SHP77 treated with DMSO at 0.1 percent for 48 hours (cell line): ENCODE measurements at places on chromosomes 1 and 21.

- no peak for DNase-seq
Observed at GRCh38 chr1:226695335-226695900, 43.7 kb downstream of the ITPKB start.

GRCh38 chr1:230938924-230939368, 39.7 kb downstream of the TTC13 start:
- no peak for DNase-seq

DNA sequence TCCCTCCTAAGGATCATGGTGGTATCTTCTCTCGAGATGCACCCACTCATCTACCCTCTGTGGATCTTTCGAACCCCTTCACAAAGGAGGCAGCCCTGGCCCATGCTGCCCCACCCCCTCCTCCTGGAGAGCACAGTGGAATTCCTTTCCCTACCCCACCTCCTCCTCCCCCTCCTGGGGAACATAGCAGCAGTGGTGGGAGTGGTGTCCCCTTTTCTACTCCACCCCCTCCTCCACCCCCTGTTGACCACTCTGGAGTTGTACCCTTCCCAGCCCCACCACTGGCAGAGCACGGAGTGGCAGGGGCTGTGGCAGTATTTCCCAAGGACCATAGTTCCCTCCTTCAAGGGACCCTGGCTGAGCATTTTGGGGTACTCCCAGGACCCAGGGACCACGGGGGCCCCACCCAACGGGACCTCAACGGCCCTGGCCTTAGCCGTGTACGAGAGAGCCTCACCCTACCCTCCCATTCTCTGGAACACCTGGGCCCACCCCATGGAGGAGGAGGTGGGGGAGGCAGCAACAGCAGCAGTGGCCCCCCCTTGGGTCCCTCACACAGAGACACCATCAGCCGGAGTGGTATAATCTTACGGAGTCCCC, 14.5 kb upstream of the TARS2 start:
- no peak for DNase-seq

GRCh38 chr1:67345556-67345955, 37.9 kb downstream of the IL12RB2 start:
- DNase-seq = no peak

GRCh38 chr1:111422546-111423391, 4.8 kb downstream of the OVGP1 start:
- DNase-seq = peak; percentile 18

DNA sequence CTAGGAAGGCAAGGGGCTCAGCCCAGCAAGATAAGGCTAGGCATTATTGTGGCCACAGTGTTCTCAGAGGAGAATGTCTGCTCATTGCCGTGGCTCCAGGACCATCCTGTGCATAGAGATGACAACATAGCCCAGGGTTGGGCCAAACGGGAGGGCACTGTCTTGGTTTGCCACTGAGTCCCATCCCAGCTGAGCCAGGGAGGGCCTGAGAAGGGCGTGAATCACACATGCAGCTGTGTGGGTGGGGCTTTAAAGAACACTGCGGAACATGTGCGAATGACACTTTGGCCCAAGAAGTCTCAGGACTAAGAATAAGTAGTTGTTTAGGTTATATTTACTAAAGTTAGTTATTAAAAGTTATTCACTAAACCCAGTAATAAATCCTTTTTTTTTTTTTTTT, 18.5 kb downstream of the CHAF1B start:
- no peak for DNase-seq

DNA sequence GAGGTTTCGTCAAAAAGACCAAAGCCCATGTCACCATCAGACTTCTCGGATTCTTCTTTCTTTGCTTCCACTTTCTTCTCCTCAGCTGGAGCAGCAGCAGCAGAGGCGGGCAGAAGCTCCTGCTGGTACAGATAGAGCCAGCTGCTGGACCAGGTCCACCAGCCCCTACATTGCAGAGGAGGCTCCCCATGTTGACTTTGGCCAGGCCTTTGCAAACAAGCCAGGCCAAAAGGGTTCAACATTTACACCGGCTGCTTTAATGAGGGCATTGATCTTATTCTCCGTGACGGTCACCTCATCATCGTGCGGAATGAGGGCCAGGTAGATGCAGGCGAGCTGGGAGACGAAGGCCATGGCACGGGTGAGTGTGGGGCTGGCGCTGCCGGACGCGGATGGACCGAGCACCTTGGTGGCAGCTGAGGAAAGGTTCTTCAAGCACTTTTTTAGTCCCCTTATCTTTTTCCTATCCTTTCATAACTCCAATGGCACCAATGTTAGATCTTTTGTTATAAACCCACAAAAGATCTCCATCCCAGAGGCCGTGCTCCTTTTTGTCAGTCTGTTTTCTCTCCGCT, 358.5 kb downstream of the RGS7 start:
- peak; percentile 39 for DNase-seq

DNA sequence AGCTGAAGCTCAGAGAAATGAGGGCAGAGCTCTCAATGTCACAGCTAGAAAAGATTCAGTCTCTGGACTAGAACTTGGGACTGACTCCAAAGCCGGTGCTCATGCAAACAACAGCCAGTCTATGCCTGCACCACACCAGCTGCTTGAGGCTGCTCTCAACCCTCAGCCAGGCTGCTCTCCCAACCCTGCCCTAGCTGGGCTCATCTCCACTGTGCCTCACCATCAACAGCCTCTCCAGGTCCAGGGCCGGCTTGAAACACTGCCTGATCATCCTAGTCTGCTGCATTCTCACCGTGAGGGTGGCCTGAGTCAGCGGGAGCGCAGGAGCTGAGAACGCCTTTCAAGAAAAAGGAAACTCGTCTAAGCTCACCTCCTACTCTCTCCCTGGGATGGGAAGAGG, 94.5 kb downstream of the PTPRU start:
- no peak for DNase-seq

- DNase-seq = no peak
Observed at GRCh38 chr21:24658026-24658425, 949.3 kb downstream of the MRPL39 start.

DNA sequence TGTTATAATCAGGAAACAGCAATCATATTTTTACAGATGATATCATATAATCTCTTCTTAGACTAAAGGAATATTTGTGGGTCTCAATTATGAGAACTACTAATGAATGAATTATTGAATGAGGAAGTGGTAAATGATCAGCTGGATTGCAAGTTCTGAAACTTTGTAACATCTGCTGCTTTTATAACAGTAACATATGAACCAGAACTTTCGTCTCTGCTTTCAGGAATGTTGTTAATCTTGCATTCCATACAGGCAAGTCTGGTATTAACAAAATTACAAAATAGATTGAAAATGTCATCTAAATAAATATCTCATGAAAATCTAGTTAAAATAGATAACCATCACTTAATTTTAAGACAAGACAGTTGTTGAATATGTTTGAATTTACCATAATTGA, 110.5 kb upstream of the COL11A1 start:
- DNase-seq = no peak

DNA sequence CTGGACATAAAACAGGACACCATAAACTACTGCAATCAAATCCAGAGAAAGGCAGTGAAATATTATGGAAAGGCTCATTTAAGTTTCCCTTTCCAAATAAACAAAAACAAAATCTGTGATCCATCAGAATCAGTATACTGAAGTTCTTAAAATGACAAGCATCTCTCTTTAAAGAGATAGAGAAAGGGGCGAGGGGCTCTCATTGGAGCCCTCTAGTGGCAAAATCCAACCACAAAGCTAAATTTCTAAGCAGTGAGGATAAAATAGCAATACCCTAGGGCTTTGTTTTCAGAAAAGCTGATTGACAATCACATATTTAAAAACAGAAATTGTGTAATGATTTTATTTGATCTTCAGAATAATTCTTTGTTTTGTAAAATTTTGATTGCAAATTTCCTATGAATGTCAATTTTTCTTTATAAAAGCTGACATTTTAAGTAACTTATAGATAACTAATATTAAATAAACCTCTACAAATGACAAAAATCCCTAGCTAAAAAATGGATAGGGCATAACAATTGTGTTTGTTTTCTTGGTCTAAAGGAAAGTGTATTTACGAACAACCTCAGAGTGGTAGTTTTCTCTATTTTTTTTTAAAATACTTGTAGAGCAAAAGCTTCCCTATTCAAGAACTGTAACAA, 138.2 kb downstream of the COL24A1 start:
- peak; percentile 15 for DNase-seq

DNA sequence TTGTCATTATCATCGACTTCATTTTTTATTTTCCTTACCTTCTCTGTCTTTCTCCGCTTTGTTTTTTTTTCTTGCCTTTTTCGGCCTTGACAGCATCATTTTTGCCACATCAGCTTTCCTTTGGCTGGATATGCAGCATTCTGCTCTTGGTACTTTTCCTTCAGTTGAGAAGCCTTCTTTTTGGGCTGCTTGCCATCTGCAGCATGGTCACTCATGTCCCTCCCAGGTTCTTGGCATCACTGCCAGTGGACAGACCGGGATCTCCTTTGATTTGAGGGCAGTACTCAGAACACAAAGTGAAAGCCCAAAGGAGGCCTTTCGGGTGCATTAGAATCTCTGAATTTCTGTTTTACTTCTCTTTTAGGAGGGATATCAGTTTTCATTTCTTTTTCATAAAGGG, 3.7 kb upstream of the PARP1 start:
- no peak for DNase-seq

DNA sequence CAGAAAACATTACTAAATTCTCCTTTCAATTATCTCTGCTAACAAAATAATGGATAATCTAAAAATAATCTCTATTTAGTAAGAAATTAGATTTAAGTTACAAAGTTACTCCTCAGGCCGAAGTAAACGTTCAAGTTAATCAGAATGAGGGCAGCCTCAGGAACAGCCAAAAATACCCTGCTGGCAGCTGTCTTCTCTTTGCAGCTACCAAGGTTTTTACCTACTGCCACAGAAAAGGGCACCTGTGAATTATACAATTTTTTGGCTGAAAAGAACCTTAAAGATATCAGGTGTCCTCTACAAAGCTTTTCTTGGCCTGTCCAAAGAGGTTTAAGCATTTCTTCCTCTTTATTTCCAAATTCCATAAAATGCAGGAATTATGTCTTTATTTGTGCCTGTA, 84.4 kb downstream of the AKT3 start:
- no peak for DNase-seq

GRCh38 chr21:43306391-43306790, 120.5 kb downstream of the SIK1 start:
- no peak for DNase-seq

GRCh38 chr21:14739590-14739989, 193.5 kb upstream of the SAMSN1 start:
- no peak for DNase-seq

GRCh38 chr1:78005448-78005722, 646 bp downstream of the DNAJB4 start:
- no peak for DNase-seq

DNA sequence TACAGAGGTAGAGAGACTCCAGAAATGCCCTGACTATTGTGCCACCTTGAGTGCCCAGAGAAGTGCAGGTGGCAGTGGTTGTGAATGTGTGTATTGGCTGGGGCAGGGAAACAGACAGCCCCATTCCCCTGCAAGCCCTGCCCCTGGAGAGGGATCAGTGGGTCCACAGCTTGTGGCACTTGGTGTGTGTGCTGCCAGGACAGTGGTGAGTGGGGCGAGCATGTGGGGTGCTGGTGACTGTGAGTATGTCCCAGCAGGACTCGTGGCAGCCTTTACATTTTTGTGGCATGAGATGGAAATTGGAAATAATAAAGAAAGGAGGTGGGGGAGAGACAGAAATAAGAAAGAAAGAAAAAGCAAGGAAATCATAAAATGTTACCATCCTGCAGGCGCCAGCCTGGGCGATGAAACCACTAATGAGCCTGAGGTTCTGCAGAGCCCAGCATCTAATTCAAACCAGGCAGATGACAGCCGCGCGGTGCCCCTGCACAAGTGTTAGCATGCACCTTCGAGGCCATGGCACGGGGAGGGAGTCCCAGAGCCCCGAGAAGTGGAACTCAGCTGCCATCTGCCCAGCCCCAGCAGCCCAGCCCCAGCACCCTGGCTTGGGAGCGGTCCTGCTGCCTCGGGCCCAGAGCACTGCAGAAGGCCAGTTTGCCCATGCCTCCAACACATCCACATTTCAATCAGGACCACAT, 49.1 kb upstream of the ZBTB40 start:
- no peak for DNase-seq

- no peak for DNase-seq
Observed at GRCh38 chr1:78094639-78095038, 48.9 kb downstream of the GIPC2 start.

GRCh38 chr1:208187499-208188041, 56.6 kb downstream of the PLXNA2 start:
- DNase-seq = no peak

DNA sequence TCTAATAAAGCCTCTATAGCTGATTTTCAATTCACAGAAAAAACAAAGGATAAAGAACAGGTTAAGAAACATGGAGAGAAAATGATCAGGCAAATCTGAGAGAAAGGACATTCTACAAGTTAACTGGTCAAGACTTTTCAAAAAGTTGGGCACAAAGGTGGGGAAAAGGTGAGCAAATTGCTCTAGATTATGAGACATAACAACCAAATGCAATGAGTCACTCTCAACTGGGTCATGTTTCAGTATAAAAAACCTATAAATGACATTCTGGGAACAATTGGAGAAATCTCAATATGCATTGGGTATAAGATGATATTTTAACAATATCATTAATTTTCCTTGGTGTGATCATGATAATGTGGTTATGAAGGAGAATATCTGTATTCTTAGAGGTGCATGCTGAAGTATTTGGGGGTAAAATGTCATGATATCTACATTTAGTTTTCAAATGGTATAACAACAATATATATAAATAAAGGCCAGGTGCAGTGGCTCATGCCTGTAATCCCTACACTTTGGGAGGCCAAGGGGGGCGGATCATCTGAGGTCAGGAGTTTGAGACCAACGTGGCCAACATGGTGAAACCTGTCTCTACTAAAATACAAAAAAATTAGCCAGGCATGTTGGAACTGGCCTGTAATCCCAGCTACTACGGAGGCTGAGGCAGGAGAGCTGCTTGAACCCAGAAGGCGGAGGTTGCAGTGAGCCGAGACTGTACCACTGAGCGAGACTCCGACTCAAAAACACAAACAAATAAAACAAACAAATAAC, 27.0 kb downstream of the ANKRD13C start:
- DNase-seq = no peak

GRCh38 chr21:19181604-19182140, 778.1 kb upstream of the TMPRSS15 start:
- no peak for DNase-seq

DNA sequence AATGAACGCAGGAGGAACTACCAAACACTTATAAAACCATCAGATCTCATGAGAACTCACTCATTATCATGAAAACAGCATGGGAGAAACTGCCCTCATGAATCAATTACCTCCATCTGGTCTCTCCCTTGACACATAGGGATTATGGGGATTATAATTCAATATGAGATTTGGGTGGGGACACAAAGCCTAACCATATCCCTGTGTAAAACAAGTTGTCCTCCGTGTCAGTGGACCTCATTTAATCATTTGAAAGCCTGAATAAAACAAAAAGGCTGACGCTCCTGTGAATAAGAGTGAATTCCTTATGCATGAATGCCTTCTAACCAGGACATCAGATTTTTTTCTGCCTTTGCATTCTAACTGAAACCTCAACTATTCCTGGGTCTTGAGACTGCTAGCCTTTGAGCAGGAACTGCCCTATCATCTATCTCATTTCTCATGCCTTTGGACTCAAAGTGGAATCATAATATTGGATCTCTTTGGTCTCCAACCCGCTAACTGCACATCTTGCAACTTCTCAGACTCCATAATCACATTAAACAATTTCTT, 648.8 kb downstream of the ADGRL2 start:
- DNase-seq = no peak
